ENCODE measurements at places on chromosomes 3 and 15.

- DNase-seq: no peak
These were observed 31.0 kb downstream of the HEG1 start for GRCh38 chr3:125024817-125025216.

GRCh38 chr15:70851889-70852288 is 2.1 kb downstream of the LARP6 start:
- DNase-seq: no peak

DNA sequence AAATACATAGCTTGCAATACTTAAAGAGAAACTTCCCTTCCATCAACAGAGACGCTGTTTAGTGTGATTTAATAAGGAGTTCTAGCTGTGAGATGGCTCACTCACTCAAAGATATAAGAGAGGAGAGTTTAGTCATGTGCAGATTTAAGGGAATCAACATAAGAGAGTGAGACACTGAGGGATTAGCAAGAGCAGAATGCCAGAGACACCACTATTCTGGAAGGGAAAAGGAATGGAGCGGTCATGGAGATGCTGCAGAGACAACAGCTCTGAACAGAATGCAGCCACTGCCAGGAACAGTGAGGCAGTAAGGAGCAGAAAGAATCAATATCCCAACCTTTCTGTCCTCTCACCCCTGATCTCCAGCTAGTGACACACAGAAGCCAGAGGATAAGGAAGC is 248.8 kb downstream of the MBNL1 start:
- no peak for DNase-seq

DNA sequence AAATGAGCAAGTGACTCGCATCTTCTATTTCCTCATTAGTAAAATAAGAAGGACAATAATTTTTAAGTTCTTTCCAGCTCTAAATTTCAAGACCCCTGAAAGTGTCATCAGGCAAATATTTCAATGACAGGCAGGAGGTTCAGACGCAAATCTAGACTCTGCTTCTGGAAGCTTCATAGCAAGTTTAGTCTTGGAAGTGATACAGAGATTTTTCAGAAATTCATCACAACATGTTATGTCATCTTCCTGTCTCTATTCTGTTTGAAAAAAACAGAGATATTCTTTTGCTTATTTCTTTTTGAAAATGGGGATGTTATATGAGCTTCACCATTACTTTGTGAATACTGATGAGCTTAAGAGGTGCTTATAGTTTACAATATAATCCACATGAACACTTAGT is 74.0 kb downstream of the C3orf85 start:
- no peak for DNase-seq

DNA sequence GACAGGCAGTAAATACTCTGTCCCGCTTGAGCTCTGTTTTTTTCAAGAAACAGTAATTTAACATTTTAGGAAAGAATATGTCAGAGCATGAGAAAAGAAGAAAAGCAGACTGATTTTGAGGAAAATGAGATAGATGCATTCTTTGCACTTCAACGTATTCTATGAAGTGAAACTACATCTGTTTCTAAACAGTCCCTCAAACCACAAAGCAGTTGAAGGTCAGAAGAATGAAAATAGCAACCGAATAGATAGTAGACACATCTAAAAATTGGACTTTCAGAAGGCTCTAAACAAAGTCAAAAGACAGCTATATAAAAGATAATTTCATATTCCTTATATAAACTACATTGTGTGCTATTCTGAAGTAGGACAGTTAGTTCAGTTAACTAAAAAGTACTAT is 172.6 kb upstream of the LRRC3B start:
- DNase-seq: no peak

GRCh38 chr15:96720251-96720650 is 389.8 kb downstream of the NR2F2 start:
- DNase-seq: no peak

- no peak for DNase-seq
These were observed 64.9 kb upstream of the KBTBD8 start for GRCh38 chr3:66933233-66933632.

GRCh38 chr3:18264361-18264760 is 160.8 kb downstream of the SATB1 start:
- no peak for DNase-seq

- DNase-seq: no peak
These were observed 32.1 kb upstream of the DENND4A start for GRCh38 chr15:65824031-65824743.

- no peak for DNase-seq
These were observed 153.0 kb downstream of the IMPG2 start for GRCh38 chr3:101167376-101167775.

DNA sequence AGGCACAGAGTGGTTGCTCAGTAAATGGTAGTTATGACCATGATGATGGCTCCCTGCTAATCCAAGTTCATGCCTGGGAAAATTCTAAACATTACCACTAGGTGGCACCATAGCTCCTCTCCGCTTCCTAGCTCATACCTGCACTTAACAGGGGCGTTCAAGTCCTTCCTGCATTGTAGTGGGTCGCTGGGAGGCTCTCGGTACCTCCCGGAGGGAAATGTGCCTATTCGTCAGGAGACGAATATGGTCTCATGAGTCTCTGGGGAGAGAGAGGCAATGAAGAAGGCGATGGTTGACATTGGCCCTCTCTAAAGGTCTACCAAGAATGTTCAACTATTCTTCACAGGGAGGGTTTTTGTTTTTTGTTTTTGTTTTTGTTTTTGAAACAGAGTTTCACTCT is 10.9 kb downstream of the MESP1 start:
- peak; percentile 66 for DNase-seq
